Sigmoid colon (tissue), 7 donors: ENCODE measurements at places on chromosomes 6 and 20. TPM values are rescaled to one million over a fixed set of nuclear protein-coding genes. Genes with fewer than 3 reads are reported as not detected.

Gene COL12A1
- 149 TPM for total RNA-seq

Gene CTCFL
- not detected for total RNA-seq

Gene SMPDL3A
- total RNA-seq = 9.5 TPM

Gene ESR1
- total RNA-seq = 2.2 TPM

Gene RAET1E
- total RNA-seq = not detected

Gene BIRC7
- not detected for total RNA-seq

Gene PDYN
- total RNA-seq = not detected

Gene SYCP2L
- total RNA-seq = 0.71 TPM

Gene STX11
- 3.4 TPM for total RNA-seq
